ENCODE measurements at places on chromosomes 4 and X.

- no peak for DNase-seq
These were observed 169.5 kb downstream of the MAML3 start for GRCh38 chr4:139984471-139984870.

DNA sequence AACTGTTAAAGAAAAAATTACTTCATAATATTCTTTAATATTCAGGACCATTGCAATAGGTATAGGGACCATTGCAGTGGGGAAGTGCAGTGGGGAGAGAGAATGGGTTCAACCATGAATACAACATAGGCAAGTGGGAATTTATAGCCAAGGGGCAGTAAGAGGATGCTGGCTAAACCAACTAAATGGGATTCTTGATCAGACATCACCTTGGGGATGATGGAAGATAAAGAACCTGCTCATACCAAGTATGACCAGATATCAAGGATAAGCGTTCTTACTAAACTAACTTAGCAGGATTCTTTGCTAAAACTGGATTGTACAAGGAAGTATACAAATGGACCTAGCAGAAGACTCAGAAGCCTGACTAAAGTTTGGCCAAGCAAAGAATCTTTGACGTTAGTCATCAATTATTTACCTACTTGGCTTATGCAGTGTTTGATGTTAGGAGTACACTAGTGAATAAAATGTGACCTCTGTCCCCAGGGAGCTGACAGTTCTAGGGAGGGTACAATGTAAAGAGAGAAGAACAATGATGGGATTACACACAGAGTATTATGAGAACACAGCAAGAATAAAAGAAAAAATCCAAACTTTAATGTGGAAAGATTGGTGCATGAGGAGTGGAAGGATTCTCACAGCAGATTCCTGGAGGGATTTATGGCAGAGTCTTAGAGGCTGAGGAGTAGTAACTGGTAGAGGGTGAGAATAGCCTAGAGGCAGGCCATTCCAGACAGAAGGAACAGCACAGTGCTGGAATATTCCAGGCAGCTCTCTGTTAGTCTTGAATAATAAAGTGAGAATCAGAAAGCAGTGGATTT lies 54.7 kb upstream of the MYOZ2 start:
- no peak for DNase-seq

DNA sequence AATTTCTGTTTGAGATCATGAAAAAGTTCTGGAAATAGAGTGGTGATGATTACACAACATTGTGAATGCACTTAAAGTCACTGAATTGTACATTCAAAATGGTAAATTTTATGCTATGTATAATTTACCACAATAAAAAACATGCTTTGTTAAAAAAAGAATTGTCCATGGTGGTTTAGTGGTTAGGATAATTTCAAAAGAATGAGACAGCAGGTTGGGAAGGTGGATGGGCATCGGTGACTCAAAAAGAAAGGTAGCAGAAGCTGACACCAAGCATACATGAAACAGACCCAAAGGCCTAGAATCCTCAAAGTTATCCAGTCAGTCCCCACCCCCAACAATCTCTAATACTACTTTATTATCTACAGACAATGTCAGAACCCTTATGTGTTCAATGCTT lies 91.1 kb downstream of the MSN start:
- DNase-seq: no peak

- DNase-seq: no peak
These were observed 48.1 kb upstream of the ATXN3L start for GRCh38 chrX:13367950-13368349.

- DNase-seq: no peak
These were observed 1038.6 kb downstream of the STPG2 start for GRCh38 chr4:97104666-97105065.

DNA sequence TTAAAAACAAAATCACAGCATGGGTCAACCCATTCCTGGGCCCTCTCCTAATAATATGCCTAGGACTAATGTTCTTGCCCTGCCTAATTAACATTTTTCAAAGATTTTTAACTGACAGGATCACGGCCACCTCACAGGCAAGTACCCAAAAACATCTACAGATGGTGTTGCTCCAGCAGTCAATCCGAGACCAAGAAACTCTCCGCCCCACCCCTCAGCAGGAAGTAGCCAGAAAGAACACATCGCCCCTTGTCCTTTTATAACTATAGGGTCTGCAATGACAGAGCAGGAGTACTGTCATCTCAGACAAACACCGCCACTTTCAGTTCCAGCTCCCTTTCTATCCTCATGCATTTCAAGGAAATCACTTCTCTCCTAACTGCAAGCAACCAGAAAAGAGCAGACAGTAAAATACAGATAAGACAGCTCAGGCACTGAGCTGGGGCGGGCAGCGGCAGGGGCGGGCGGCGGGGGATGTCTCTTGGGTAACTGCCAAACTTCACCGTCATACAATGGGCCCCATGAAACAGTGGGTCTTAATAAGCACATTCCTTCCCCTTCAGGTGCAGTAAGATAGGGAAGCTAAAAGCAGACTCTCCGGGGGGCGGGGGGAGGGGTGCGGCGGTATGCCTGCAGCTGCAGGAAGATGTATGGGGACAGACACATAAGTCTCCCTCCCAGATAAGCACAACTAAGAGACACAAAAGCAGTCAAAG lies 67.4 kb downstream of the ZNF182 start:
- DNase-seq: no peak

DNA sequence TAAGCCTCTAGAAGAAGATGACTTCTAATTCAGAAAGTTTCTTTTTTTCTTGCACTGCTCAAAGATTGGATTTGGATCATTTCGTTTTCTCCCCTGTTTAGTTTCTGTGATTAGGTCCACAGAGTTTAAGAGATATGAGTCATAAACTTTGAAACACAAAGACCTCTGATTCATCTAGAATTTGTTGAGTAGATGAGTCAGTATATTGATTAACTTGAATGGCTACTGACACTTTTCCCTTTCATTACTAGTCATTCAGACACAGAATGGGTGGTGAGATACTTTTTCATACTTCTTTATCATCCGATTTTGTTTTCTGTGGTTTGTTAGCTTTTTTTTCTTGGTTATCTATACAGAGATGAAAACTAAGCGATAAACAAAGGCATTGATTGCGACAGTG lies 34.1 kb upstream of the AFF2 start:
- no peak for DNase-seq

GRCh38 chr4:123956204-123956603 lies 559.6 kb downstream of the SPRY1 start:
- DNase-seq: no peak

DNA sequence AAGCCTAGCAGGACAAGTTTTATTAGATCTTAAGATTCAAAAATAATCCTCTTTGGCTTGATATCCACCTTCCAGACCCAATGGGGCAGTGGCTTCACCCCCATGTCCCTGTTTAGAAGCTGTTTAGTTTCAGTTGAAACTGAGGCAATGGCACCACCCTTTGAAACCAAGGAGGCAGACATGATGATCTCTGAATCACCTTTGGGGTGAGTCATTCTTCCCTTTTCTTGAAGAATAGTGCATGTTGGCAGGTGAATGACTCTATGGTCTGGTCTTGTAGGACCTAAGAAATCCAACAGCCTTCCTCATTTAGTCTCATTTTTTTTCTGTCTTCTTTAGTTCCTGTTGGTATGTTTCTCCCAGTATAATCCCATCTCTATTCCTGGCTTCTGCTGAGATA lies 29.5 kb upstream of the BMP15 start:
- no peak for DNase-seq

- DNase-seq: no peak
These were observed 436.5 kb upstream of the FTHL17 start for GRCh38 chrX:31508338-31508737.

DNA sequence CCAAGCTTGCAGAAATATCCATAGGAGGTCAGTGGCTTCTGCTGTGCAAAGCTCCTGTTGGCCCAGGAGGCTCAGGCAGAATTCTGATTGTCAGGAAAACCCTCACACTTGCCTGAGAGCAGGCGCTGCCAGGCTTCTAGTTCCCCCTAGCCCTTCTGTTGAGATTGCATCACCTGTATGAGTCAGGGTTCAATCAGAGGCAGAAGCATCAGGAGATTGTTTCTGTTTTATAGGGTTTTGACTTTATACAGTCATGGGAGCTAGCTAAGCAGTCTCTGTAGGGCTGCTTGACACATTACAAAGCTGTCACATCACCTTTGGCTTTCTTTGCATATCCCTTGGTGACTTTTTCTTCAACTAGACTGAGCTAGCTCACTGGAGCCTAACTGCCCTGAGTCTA lies 27.8 kb downstream of the DIPK2B start:
- DNase-seq: no peak

DNA sequence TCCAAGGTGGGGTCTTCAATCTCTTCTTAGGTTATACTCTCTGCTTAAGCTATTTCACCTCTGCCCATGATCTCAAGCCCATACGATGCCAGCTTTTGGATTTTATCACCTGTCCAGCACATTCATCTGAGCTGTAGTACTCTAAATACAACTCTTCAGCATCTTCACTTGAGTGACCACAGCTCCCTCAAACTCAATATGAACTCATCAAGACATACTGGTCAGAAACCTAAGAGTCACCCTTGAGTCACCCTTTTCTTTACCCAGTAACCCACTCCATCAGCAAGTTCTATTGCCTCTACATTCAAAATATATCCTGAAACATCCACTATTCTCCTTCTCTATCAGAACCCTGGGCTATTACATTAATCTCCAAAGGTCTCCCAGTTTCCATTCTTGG lies 69.4 kb downstream of the DCHS2 start:
- no peak for DNase-seq

DNA sequence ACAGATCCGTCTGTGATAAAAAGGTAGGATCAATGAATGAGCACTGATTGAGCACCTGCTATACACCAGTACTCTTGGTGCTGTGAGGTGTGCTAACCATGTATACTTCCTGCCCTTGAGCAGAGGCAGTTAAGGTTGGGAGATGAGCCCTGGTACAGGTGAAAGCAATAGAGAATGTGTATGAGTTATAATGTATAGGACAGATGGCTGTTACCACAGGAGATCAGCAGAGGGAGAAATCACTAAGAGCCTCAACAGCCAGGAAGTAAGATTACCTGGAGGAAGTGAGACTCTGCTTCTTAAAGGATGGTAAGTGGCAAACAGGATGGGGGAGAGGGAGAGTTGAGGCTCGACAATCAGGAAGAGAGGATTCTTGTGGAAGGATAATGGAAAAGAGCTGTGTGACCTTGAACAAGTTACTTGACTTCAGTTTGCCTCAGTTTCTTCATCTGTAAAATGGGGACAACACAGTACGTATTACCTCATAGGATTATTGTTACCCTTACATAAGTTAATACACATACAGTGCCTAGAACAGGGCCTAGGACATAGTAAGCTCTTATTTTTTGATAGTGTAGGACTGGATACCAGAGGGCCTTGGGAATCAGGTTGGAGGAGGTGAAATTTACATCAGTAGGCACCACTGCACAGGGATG lies 9.1 kb downstream of the CXCR3 start:
- no peak for DNase-seq

- DNase-seq: peak; percentile 28
These were observed at the start of gene GDI1 for GRCh38 chrX:154436983-154437752. TSS of gene GDI1 (plus strand) at chrX:154437154. CDS start at chrX:154437255, 101 bp downstream.

DNA sequence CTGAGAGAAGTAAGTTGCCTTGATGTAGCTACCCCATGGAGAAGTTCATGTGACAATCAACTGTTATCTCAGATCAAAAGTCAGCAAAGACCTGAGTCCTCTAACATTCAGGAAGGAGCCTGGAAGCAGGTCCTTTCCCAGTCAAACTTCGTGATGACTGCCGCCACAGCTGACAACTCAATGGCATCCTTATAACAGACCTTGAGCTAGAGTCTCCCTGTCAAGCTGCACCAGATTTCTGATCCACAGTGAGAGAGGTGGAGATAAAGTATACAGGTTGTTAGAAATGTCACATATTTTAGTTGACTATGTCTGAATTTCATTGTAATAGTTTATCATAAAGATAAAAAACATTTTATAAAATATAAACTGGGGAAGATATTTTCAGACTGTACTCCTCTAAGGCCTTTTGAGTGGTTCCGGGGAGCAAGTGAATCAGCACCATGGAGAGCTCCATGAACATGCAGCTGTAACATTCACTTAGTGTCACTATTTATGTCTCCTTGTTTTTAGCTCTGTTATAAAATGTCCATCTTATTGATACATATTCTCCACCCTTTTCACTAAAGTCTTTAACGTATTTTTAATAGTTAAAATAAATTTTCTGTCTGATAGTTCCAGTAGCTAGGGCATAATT lies 1653.5 kb upstream of the AGA start:
- DNase-seq: no peak

DNA sequence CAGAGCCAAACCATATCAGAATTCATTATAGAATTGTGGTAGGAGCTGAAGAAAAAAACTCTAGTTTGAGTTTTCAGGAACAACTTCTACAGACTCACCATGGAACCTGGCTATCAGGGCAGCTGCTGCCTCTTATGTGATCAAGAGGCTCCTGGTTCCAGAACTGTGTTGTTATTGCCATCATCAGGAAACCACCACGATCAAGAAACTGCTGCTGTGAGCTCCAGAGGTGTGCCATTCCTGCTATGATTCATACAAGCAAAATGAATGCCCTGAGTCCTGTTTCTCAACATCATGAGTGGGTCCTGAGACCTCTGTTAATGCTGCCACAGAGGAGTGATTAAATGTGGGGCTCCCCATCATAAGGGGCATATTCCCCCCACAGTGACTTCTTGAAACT lies 43.7 kb downstream of the TASL start:
- DNase-seq: no peak

- DNase-seq: no peak
These were observed 72.9 kb upstream of the ENOX2 start for GRCh38 chrX:130975947-130976346.

DNA sequence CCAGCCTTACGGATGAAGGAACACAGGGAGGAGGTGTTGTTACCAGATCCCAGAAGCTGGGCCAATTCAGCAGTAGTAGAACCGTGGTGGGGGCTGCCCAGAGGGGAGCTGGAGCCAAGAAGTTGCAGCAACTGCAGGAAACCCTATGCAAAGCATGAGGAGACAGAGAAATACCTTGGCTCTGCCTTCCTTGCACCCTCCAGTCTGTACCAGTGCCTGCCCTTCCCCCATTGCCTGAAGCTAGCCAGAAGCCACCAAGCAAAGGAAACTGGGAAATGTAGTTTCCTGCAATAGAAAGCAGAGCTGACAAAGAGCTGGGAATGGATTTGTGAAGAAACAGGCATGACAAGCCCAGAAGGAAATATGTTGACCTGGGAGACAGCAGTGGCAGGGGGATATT lies 108.7 kb upstream of the FUNDC1 start:
- no peak for DNase-seq

DNA sequence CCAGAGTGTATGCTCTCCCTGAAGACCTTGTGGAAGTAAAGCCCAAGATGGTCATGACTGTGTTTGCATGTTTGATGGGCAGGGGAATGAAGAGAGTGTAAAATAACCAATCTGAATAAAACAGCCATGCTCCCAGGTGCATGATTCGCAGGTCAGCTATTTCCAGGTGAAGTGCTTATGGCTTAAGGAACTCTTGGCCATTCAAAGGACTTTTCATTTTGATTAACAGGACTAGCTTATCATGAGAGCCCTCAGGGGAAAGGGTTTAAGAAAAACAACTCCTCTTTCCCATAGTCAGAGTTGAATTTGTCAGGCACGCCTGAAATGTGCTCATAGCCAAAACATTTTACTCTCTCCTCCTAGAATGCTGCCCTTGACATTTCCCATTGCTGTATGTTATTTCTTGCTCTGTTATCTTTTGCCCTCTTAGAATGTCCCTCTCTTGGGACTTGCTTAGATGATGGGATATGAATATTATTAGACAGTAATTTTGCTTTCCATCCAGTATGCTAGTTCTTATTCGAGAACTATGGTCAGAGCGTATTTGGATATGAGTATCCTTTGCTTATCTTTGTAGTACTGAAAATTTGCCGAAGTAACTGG lies 88.6 kb downstream of the PLS3 start:
- no peak for DNase-seq

- no peak for DNase-seq
These were observed at the start of gene TMEM156 for GRCh38 chr4:39032218-39033085. TSS of gene TMEM156 (minus strand) at chr4:39032409. CDS start at chr4:39032313, 96 bp downstream.

GRCh38 chrX:26778320-26778888 lies 562.4 kb downstream of the MAGEB5 start:
- DNase-seq: no peak
